ENCODE measurements at places on chromosomes 13 and 19. TPM values are rescaled to one million over a fixed set of nuclear protein-coding genes. Genes with fewer than 3 reads are reported as not detected.

- no peak overlapping the region for H3K4me3 ChIP-seq
- H3K27ac ChIP-seq = no peak overlapping the region
- no peaks in the 10 kb centered on the region for H3K36me3 ChIP-seq
- H3K4me1 ChIP-seq = peaks cover 24% of the 10 kb centered on the region
Measured at GRCh38 chr13:105037110-105037509, 1498.4 kb downstream of the EFNB2 start.

- H3K4me1 ChIP-seq = peaks cover 9% of the 10 kb centered on the region
- no peak for DNase-seq
- H3K4me3 ChIP-seq = no peak overlapping the region
- H3K27me3 ChIP-seq = no peaks in the 10 kb centered on the region
- peaks cover 8% of the 10 kb centered on the region for H3K36me3 ChIP-seq
Measured at GRCh38 chr13:100213576-100213975, 124.7 kb downstream of the PCCA start.

GRCh38 chr13:95903569-95903968 is 149.6 kb downstream of the UGGT2 start:
- DNase-seq = no peak
- H3K27ac ChIP-seq = no peak overlapping the region
- no peaks in the 10 kb centered on the region for H3K4me1 ChIP-seq
- H3K27me3 ChIP-seq = no peaks in the 10 kb centered on the region
- H3K36me3 ChIP-seq = peaks cover 10% of the 10 kb centered on the region
- no peak overlapping the region for H3K4me3 ChIP-seq

Gene PTGER1
- 0.57 TPM for polyA plus RNA-seq

Gene APOC1
- 252 TPM for polyA plus RNA-seq

- H3K4me1 ChIP-seq = peaks cover 30% of the 10 kb centered on the region
- H3K27ac ChIP-seq = no peak overlapping the region
- no peaks in the 10 kb centered on the region for H3K27me3 ChIP-seq
Measured at GRCh38 chr13:50915565-50915964, 6.0 kb downstream of the RNASEH2B start.

DNA sequence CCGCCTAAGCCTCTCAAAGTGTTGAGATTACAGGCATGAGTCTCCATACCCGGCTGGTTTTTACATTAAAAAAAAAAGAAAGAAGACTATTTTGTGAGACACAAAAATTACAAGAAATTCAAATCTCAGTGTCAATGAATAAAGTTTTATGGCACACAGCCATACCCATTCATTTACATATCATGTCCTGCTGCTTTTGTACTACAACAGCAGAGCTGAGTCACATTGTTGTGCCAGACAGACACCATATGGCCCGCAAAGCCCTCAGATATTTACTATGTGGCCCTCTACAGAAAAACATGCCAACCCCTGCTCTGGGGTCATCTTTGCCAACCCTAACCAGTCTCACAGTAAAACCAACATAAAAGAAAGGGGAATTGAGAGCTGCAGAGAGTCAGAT is 5.3 kb downstream of the SMIM7 start:
- H3K4me3 ChIP-seq = no peak overlapping the region
- DNase-seq = no peak
- H3K4me1 ChIP-seq = no peaks in the 10 kb centered on the region

DNA sequence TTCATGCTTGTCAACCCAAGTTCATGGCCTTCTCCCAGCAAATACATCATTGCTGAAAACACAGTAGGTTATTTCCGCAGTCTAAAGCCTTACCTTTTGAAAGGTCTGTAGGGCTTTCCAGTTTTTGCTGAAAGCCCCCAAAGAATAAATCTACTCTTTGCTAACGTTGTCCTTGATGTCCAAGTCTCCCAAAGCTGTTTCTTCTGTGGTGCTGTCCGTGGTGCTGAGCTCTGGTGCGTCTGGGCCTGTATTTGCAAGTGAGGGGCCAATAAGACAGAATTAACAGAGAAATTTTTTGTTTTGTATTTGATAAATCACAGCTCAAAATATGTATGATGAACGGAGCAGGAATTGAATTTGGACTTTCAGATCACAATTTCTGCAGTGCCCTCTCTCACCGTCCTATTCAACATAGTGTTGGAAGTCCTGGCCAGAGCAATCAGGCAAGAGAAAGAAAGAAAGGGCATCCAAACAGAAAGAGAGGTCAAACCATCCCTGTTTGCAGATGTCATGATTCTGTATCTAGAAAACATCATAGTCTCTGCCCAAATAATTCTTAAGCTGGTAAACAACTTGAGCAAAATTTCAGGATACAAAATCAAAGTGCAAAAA is 9.8 kb upstream of the LGALS16 start:
- H3K27me3 ChIP-seq = no peaks in the 10 kb centered on the region
- no peak overlapping the region for H3K27ac ChIP-seq
- H3K36me3 ChIP-seq = no peaks in the 10 kb centered on the region
- peak; percentile 61 for DNase-seq
- no peak overlapping the region for H3K4me3 ChIP-seq
- H3K4me1 ChIP-seq = no peaks in the 10 kb centered on the region

- H3K4me1 ChIP-seq = peaks cover 95% of the 10 kb centered on the region
- peaks cover 98% of the 10 kb centered on the region for H3K27me3 ChIP-seq
- no peak overlapping the region for H3K27ac ChIP-seq
- H3K4me3 ChIP-seq = peak overlapping the region; percentile 42
Measured at GRCh38 chr19:13018035-13018914, 23.0 kb downstream of the NFIX start.

Gene HNRNPL
- 836 TPM for polyA plus RNA-seq

Gene IFI30
- 31.9 TPM for polyA plus RNA-seq
